ENCODE measurements at places on chromosomes 11 and 22.
A peak's percentile ranks its signal among the peaks of the same experiment; 100 is the strongest.

DNA sequence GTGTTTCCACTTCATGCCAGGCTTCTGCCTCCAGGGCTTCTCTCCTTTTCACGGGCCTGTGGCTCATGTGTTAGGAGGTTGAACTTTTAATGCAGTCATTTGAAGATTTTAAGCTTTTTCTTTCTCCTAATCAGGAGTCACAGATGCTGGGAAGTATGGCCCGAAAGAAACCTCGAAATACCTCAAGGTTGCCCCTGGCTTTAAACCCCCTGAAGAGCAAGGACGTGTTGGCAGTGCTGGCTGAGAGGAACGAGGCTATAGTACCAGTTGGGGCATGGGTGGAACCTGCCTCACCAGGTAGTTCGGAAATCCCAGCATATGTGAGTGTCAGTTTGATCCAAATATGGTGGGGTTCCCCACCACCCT is 571 bp downstream of the CCDC15 start:
- H3K27ac ChIP-seq = peak overlapping the region; percentile 78
- H3K4me1 ChIP-seq = peaks cover 15% of the 10 kb centered on the region
- peak overlapping the region; percentile 81 for H3K4me3 ChIP-seq

DNA sequence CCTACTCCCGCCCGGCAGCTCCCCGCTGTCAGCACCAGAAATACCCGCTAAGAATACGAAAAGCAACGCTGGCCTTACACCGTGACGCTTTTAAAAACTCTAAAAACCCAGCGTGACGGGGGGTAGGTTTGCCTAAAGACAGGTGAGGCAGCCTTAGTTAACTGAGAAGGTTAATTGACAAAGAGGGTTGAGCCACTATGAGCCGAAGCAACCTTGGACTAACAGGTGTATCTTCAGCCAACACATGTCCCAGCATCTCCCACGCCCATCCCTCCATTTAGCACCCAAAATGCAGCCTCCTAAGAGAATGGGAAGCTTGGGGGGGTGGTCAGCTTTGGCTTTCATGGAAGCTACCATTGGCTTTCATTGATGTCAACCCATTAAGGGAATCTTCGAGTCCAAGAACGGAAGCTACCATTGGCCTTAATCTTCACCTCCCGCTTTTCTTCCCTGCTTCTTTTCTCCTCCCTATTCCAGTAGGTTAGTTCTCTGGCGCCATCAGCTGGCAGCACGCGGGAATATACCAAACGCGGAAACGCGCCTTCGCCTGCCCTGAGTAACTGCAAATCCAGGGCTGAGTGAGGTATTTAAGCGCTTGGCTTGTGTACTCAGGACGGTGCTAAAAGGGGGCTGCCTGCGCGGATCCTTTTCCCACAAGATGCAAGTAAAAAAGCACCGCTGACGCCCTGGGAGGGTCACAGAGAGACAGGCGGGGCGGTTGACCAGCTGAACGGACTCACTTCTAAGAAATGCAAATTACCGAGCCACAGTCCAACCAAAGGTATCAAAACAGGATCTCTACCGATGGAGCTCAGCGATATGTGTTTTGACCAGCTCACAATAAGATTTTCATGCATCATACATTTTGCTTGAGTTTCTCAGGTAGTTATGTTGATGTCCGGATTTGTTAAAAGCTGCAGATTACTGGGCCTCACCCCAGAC is 38.5 kb upstream of the GLYATL1 start:
- peaks cover 44% of the 10 kb centered on the region for H3K27me3 ChIP-seq
- H3K36me3 ChIP-seq = no peaks in the 10 kb centered on the region
- H3K4me1 ChIP-seq = peaks cover 15% of the 10 kb centered on the region
- no peak overlapping the region for H3K4me3 ChIP-seq

DNA sequence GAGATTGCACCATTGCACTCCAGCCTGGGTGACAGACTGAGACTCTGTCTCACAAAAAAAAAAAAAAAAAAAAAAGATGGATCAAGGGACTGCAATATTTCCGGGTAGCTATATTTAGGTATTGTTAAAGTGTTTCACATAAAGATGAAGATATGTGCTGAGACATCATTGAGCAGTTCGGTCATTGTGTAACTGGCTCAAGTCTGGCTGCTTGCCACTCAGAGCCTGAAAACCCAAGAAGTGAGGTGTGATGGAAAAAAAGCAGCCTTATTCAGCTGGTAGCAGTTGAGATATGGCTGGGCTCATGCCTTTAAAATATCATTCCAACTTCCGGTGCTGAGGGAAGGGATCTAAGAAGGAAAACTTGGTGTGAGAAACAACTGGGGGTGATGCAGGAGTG is 46.9 kb downstream of the LUZP2 start:
- H3K4me1 ChIP-seq = no peaks in the 10 kb centered on the region
- no peak for DNase-seq
- H3K27ac ChIP-seq = no peak overlapping the region
- no peaks in the 10 kb centered on the region for H3K36me3 ChIP-seq
- H3K27me3 ChIP-seq = no peaks in the 10 kb centered on the region

- H3K27me3 ChIP-seq = no peaks in the 10 kb centered on the region
- H3K27ac ChIP-seq = no peak overlapping the region
- no peak overlapping the region for H3K4me3 ChIP-seq
- no peaks in the 10 kb centered on the region for H3K36me3 ChIP-seq
- no peaks in the 10 kb centered on the region for H3K4me1 ChIP-seq
- DNase-seq = no peak
Measured at GRCh38 chr11:17263769-17264168, 12.8 kb upstream of the NUCB2 start.

DNA sequence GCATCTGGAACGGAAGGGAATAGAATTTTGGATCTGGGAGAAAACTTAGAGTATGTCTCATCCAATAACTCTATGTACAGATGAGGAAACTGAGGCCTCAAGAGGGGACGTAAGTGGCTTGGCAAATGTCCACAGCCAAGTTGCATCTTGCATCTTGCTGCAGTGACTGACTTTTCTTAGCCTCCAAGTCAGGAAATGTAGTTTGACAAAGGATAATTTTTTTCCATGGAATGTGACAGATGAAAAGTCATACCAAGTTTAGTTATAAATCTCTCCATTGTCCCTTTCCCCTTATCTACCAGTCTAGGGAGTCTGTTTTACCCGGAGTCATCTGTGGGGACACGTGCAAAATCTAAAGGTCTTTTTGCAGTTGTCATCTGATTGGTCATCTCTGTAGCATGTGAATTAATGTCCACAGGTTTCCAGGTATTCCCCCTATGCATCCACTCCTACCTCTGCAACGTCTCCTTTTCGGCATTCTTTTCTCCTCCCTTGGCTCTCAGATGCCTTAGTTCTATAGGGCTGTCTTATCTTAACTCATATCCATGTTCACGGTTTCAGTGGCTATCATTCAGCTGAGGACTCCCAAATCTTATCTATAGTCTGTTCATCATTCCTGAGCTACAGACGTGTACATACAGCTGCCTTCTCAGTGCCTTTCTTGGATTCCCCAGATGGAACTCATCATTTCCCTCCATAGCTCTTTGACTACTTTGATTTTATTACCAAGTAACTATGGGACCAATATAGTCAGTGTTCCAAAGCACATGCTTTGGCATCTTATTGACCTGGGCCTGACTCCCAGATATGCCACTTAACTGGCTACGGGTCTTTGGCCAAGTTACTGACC is 139.5 kb upstream of the TIMP3 start:
- H3K36me3 ChIP-seq = no peaks in the 10 kb centered on the region
- no peaks in the 10 kb centered on the region for H3K4me1 ChIP-seq
- H3K27me3 ChIP-seq = peaks cover 7% of the 10 kb centered on the region
- no peak for DNase-seq

DNA sequence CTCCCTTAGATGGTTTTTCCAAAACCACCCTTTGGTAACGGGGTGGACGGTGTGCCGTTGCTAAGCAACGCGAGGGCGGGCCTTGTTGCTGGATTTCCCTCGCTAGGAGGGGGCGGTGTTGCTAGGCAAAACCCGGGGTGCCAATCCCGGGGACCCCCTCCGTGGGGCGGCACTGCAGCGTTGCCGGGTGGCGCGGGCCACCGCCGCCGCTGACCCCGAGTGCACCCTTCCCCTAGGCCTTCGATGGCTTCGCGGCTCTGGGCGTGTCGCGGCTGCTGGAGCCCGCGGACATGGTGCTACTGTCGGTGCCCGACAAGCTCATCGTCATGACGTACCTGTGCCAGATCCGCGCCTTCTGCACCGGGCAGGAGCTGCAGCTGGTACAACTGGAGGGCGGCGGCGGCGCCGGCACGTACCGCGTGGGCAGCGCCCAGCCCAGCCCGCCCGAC is 8.9 kb downstream of the EHBP1L1 start:
- peaks cover 27% of the 10 kb centered on the region for H3K4me1 ChIP-seq
- H3K4me3 ChIP-seq = no peak overlapping the region
- no peak overlapping the region for H3K27ac ChIP-seq
- DNase-seq = no peak
- H3K36me3 ChIP-seq = peaks cover 51% of the 10 kb centered on the region

DNA sequence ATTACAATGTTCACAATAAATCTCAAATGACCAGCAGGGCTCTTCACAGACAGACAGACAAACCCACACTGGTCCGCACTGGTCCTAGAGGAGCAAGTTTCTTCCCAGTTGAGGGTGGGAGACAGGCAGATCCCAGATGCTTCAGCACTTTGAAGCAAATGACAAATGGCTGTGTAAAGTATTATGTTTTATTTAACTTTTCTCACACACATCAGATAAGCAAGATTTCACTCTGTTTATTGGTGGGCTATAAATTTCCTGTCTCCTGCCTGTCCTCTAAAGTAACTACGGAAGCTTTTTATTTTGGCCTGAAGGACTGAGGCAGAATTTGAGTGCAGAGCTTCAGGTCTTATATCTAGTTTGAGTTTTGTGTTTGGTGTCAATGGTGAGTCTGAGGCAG is 174.7 kb upstream of the MTNR1B start:
- DNase-seq = no peak
- H3K36me3 ChIP-seq = no peaks in the 10 kb centered on the region
- H3K4me3 ChIP-seq = no peak overlapping the region
- no peaks in the 10 kb centered on the region for H3K4me1 ChIP-seq
- no peaks in the 10 kb centered on the region for H3K27me3 ChIP-seq

GRCh38 chr22:50443801-50444625 is 30.8 kb downstream of the SBF1 start:
- H3K4me1 ChIP-seq = peaks cover 10% of the 10 kb centered on the region
- peaks cover 50% of the 10 kb centered on the region for H3K36me3 ChIP-seq
- no peak overlapping the region for H3K4me3 ChIP-seq
- no peaks in the 10 kb centered on the region for H3K27me3 ChIP-seq
- no peak for DNase-seq
- no peak overlapping the region for H3K27ac ChIP-seq

GRCh38 chr11:13680501-13681264 is 12.2 kb downstream of the FAR1 start:
- H3K27ac ChIP-seq = peak overlapping the region; percentile 32
- H3K27me3 ChIP-seq = no peaks in the 10 kb centered on the region
- H3K36me3 ChIP-seq = no peaks in the 10 kb centered on the region
- DNase-seq = peak; percentile 25

- no peak for DNase-seq
- no peak overlapping the region for H3K4me3 ChIP-seq
- H3K27ac ChIP-seq = no peak overlapping the region
Measured at GRCh38 chr22:27461470-27461869, 340.1 kb downstream of the MN1 start.

- peak overlapping the region; percentile 100 for H3K4me3 ChIP-seq
- H3K36me3 ChIP-seq = peaks cover 13% of the 10 kb centered on the region
- H3K27me3 ChIP-seq = no peaks in the 10 kb centered on the region
Measured at GRCh38 chr22:37284805-37285355, 2.6 kb downstream of the CYTH4 start.

DNA sequence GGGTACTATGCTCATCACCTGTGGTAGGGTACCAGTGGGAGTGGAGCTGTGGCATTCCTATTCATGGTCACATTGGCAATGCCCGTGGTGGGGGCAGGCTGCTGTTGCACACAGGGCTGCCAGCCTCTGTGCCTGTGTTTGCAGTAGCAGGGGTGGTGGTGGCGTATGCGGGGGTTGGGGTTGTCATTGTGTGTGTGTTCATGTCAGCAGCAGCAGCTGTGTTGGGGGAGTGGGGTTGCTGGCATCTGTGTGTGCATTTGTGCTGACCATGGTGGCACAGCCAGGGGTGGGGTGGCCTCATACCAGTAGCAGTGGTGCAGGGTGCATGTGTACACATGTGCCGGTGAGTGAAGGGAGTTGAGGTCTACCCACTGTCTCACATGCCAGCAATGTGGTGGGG is 34.4 kb downstream of the TMEM225 start:
- DNase-seq = no peak
- H3K27ac ChIP-seq = no peak overlapping the region
- no peak overlapping the region for H3K4me3 ChIP-seq
- no peaks in the 10 kb centered on the region for H3K4me1 ChIP-seq

GRCh38 chr11:129146191-129146590 is 45.9 kb downstream of the ARHGAP32 start:
- DNase-seq = no peak
- H3K27me3 ChIP-seq = no peaks in the 10 kb centered on the region
- no peak overlapping the region for H3K4me3 ChIP-seq
- H3K36me3 ChIP-seq = no peaks in the 10 kb centered on the region

DNA sequence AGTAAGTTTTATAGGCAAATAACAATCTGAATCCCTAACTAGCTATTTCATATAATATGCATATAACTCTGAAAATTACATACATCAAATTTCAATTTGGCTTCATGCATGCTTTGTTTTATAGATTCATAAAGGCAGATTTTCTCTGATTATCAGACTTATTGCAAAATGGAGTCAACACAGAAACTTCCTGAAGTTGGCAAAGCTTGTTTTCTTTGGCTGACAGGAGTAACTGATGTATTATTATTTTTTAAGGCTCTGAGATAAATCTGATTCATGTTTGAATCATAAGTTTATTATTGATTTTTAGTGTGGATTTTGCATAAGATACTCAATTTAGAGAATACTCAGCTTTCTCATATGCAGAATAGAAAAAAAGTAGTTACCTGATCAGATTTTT is 356.3 kb upstream of the CCDC90B start:
- no peak for DNase-seq
- H3K4me3 ChIP-seq = no peak overlapping the region
- H3K27me3 ChIP-seq = no peaks in the 10 kb centered on the region
- no peaks in the 10 kb centered on the region for H3K36me3 ChIP-seq
- no peaks in the 10 kb centered on the region for H3K4me1 ChIP-seq

Data from B cell (primary cell).